Choroid plexus epithelial cell (primary cell): ENCODE measurements at places on chromosomes 11 and 22.

DNA sequence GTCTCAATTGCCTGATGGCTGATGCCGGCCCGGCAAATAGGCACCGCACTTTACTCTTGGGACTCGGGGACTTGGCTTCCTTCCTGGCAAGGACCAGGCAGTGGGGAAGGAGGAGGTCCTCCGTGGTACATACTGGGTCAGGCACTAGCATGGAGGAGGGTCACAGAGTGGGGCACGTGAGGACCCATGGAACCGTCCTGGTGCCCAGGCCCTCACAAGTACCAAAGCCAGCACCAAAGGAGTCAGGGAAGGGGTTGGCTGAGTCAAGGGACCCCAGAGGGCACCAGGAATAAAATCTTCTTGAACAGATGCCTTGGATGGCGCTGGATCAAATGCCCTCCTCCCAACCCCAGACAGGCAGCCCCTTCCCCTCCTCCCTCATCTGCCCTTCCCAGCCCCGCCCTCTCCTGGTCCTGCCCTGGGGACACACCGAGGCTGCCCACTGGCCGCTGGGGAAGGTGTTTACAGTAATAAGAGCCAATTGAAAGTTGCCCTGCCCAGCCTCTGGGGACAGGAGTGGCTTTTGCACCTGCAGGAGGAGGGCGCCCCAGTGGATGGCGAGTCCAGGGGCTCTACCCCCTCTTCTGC, 5.6 kb upstream of the CARNS1 start:
- DNase-seq = no peak

DNA sequence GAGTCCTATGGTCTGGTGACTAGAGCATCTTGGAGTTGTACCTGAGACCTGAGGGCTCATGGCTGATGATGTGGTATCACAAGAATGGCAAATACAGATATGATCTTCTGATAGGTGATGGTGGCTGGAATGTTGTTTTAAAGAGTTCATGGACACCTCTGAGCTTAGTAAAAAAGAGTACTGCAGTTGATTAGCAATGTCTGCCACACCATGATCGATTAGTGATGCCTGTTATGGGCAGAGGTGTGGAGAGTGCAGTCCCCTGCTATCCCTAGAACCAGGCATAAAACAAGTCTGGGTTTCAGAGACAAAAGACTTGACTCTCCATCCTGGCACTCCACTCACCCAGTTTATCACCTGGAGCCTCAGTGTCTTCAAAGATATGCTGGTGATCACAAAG, 1.4 kb upstream of the BATF2 start:
- no peak for DNase-seq

GRCh38 chr11:83948200-83948599, 662.0 kb upstream of the CCDC90B start:
- DNase-seq = no peak

- no peak for DNase-seq
Measured at GRCh38 chr11:88203604-88204003, 28.4 kb upstream of the RAB38 start.

DNA sequence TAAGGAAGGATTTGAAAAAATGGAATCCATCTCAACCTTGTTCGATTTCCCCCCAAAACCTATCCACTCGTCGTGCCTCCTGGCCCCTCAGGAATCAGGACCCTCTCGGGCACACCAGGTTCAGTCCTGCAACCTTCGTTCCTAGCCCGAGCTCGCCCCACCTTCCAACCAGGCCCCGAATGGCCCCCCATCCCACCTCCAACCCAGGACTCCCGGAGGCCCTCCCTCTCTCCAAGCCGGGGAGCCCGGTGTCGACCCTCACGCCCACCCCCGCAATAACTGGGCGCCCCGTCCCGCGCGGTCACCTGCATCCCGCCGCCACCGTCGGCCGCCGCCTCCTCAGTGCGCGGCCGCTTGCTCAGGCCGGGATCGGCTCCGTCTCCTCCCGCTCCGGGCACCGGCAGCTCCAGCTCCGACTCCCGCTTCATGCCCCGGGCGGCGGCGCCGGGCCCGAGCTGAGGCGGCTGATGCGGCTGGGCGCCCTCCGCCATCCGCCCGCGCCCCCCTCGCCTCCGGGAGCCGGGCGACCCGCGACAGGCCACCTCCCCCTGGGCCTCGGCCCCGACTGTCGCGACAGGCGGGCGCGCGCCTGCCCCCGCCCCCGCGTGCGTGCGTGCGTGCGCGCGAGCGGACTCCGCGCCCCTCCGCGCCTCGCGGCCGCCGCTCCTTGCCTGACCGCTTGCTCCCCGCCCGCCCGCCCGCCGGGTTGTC, 534 bp downstream of the RBFOX2 start:
- DNase-seq = no peak

- peak; percentile 51 for DNase-seq
Measured at GRCh38 chr11:63747011-63747410, 21.6 kb downstream of the ZFTA start.

DNA sequence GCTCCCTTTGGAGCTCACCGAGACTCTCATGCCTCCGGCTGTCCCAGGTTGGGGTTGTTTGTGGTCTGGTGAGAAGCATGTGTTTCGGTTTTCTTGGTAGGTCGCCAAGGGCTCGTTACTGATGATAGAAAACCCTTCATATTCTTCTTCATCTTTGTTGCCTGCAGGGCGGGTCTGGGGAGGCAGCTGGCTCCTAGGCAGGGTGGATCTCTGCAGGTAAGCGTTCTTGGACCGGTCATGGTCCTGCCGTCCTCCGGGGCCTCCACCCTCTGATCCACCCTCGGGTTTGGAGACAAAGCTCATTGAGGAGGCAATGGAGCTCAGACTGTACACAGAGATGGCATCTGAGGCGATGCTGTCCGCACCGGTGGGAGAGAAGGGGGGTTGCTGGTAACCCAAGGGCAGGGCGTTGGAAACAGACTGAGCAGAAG, 64.3 kb upstream of the PITPNB start:
- no peak for DNase-seq

DNA sequence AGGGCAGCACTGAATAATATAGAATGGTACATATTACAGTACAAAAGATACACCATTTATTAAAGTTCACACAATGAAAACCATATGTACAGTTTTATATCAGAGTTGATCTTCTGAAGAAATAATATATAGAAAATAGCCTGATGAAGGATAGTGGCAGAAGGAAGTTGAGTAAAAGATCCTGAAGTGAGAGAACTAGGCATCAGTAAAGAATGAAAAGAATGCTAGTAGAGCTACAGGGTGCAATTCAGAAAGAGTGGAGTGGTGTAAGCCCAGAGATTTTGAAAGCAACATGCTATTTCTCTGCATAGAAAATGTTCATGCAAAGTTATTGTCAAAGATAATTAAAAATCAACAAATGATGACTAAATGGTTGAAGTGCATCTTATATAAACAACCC, 1552.7 kb upstream of the TENM4 start:
- DNase-seq = peak; percentile 75

DNA sequence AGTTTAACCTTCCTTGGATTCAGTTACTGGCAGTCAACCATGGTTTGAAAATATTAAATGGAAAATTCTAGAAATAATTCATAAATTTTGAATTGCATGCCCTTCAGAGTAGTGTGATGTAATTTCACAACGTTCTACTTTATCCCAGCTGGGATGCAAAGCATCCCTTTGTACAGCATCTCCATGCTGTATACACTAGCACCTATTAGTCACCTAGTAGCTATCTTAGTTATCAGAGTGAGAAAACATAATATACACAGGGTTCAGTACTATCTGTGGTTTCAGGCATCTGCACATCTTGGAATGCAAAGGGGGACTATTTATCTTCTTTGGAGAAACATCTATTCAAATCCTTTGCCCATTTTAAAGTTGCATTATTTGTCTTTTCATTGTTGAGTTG, 30.8 kb downstream of the CBL start:
- peak; percentile 36 for DNase-seq

DNA sequence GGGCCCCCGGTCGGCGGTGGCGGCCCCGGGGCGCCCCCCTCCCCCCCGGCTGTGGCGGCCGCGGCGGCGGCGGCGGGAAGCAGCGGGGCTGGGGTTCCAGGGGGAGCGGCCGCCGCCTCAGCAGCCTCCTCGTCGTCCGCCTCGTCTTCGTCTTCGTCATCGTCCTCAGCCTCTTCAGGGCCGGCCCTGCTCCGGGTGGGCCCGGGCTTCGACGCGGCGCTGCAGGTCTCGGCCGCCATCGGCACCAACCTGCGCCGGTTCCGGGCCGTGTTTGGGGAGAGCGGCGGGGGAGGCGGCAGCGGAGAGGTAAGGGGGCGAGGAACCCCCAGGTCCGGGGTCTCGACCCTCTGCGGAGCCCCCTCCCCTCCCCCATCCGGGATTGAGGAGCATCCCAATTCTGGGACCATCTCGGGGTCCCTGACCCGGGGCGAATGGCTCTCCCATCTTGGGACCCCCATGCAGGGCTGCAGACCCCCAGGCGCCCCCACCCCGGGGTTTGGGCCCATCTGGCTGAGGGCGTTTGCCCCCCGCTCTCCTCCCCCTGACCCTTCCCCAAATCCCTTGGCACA, 431 bp downstream of the KMT2A start:
- peak; percentile 28 for DNase-seq

- DNase-seq = no peak
Measured at GRCh38 chr11:108468478-108468864, 1.1 kb upstream of the C11orf65 start.

GRCh38 chr22:50084614-50085021, 608 bp downstream of the MLC1 start:
- DNase-seq = no peak

GRCh38 chr11:31802609-31802989, 8.5 kb downstream of the PAX6 start:
- no peak for DNase-seq
